ENCODE measurements at places on chromosomes 2 and 18.
A peak's percentile ranks its signal among the peaks of the same experiment; 100 is the strongest.

DNA sequence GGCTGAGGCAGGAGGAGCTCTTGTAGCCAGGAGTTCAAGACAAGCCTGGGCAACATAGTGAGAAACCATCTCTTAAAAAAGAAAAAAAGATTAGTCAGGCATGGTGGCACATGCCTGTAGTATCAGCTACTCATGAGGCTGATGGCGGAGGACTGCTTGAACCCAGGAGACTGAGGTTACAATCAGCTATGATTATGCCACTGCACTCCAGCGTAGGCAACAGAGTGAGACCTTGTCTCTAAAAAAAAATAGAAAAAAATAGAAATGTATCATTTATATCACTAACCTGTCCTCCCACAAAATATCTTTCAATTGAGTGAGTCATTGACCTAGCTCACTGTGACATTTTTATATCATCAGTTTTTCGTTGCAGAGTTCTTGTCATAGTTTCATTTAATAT lies 152.5 kb downstream of the DTNA start:
- no peak for DNase-seq

- peak; percentile 7 for DNase-seq
Measured at GRCh38 chr2:138503652-138504051, 2.1 kb downstream of the SPOPL start.

GRCh38 chr2:232942831-232943230 lies 70.2 kb downstream of the NGEF start:
- no peak for DNase-seq

- no peak for DNase-seq
Measured at GRCh38 chr2:176488431-176488830, 219.2 kb downstream of the MTX2 start.

DNA sequence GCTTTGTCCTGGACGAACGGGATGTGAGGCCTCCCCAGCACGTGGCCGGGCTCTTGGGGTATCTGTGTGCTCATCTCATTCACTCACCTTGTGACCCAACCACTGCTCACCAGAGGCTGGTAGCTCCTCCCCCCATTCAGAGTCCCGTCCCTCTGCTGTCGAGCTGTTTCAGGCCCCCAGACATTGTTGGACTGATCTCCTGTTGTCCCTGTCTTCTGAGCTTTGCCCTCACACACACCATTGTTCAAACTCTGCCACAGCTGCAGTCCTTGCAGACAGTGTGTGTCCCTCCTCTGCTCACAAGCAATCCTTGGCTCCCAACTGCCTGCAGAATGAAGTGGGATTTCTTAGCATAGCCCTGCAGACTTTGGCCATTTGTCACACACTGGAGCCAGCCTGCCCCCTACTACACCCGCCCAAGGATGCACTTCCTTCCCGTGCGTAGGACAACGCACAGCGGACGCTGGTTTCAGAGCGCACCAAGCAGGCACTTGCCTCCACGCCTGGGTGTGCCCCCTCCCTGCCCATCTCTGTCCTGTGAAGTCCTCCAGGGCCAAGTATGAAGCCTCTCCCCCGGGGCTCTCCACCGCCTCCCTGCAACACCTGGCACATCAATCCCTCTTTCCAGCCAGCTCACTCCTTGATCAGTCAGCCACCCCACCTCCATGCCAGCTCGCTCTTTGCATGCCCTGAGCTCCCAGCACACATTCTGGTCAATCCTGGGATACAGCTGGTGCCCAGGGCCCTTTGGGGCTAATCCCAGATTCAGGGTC lies 16.5 kb upstream of the PRLH start:
- no peak for DNase-seq

DNA sequence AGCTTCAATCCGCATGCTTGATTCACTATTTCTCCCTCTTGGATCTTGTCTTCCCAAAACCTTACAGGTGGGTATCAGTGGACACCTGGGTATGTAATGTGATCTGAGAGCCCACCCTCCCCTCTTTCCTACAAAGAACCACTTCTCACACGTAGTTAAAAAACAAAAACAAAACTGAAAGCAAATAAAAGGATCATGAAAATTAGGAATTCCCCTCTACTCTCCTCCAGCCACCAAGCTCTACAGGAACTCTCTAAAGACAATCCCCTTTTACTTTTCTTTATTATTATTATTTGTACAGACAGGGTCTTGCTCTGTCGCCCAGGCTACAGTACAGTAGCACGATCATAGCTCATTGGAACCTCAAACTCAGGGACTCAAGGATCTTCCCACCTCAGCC lies 40.8 kb upstream of the MYO1B start:
- no peak for DNase-seq

DNA sequence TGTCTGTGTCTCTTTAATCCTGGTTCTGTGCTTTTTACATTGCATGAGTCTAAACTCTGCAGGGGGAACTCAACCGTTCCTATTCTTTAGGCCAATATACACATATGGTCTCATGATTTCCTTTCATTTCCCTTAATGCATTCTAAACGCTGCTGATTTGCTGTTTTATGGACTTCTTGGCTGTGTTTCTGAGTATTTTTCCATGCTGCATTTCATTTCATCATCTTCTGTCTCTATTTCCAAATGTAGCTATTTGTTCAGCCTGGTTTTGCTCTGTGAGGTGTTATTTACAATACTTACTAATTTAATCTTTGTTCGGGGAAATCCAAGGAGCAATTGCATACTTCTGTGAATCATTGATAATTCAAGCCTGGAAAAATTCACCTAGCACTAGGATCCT lies 897.2 kb downstream of the TSN start:
- no peak for DNase-seq

DNA sequence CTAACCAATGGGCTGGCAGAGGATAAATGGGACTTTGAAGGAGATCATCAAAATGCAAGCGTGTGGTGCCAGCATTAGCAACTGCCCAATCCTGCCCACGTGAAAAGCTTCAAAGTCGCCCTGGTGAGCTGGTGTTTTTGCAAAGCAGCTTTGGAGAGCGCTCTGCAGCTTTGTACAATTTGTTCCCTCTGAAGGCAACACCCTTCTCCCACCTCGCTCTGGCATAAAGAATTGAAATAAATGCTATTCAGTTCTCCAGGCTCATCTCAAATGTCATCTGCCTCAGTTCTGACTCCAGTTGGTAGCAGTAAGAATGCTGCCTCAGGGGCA lies 3.5 kb downstream of the COPS9 start:
- DNase-seq, result no peak

DNA sequence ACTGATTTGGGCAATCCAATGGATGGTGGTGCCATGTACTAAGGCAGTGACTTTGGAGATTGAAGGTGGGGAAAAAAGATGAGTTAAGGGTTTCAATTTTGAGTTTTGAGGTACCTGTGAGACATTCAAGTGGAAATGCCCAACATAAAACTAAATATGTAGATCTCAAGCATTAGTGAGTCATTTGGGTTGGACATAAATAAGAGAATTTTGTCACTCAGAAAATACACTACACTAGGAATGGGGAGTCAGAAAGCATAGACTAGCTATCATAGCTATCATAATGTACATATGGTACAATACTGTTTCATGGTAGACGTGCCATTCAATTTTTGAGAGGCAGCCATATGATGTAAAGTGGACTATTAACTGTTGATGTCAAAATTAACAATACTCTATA lies 56.1 kb downstream of the FBXO11 start:
- DNase-seq, result no peak

DNA sequence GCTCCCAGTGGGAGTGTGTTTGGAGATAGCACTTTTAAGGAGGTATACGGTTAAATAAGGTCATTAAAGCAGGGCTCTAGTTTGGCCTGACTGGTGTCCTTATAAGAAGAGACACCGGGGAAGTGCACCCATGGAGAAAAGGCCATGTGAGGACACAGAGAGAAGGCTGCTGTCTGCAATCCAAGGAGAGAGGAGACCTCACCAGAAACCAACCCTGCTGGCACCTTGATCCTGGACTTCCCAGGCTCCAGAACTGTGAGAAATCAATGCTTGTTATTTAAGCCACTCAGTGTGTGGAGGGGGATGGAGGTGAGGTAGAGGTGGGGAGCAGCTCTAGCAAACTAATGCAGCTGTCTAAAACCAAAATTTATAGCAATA lies 62.0 kb downstream of the RPL31 start:
- DNase-seq, result no peak

GRCh38 chr2:178070824-178071223 lies 1.8 kb downstream of the PDE11A start:
- no peak for DNase-seq

DNA sequence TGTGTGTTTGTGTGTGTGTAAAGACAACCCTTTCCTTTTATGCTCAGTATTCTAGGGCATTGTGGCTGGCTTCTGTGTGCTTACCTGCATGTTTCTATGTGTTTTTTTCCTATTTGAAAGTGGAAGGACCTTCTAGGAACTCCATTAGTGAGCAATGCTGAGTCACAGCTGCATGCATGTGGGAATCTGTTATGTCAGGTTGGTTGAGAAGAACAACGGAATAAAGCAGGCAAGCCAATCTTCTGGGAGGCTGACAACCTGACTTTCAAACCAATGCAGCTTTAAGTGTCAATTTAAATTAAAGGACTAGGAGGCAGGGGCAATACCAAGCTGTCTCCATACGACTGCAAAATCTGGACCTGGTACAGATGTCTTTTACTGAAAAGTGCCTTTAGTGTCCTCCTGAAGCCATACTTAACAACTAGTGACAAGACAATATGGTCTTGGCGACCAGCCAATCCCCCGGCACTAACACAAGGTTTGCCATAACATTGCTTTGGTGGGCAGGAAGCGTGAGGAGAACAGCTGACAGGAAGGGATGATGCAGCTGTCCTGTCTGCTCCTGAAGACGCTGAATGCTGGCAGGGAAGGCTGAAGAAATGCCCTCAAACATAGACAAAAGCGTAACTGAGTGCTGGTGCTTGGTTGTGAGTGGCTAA lies 514.7 kb upstream of the CDH7 start:
- DNase-seq, result peak; percentile 70

DNA sequence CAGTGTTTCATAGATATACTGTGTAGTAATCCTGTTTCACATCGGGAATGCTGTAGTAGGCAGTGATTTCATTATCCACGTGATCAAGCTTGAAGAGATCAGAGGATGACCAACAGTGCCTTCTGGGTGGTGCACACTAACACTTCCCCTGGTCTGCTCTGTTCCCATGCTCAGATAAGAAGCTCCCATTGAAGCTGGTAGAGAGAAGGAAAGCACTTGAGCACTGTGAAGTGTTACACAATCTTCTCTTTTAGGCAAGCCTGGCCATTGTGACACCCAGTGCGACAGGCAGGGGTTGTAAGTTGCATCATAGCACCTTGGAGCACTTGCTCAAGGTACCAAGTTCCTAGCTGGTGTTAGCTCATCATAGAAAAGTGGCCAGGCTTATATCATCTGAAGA lies 30.6 kb upstream of the GPD2 start:
- DNase-seq, result no peak

GRCh38 chr2:128633501-128633900 lies 314.8 kb upstream of the HS6ST1 start:
- no peak for DNase-seq

- DNase-seq, result no peak
Measured at GRCh38 chr18:55152801-55153200, 193.5 kb upstream of the CCDC68 start.
